ENCODE measurements at places on chromosomes 13 and 19.

GRCh38 chr19:49858088-49858985, 7.4 kb downstream of the PTOV1 start:
- DNase-seq: no peak

DNA sequence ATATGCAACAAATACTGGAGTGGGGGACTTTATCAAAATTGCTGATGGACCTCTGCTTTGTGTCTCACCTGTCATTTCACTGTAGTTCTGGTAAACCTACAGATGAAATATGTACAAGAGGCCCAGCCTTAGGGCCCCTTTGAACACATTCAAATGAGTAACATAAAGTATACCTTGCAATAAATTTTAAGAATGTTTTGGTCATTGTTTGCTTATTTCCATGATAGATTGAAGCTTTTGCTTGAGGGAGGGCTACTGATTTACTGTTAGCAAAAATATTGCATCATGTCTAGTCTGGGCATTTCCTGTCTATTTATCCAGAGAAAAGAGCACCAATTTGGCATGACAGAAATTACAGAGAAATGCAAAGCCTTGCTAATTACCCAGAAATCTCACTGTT, 705.5 kb upstream of the PCDH9 start:
- DNase-seq: no peak

DNA sequence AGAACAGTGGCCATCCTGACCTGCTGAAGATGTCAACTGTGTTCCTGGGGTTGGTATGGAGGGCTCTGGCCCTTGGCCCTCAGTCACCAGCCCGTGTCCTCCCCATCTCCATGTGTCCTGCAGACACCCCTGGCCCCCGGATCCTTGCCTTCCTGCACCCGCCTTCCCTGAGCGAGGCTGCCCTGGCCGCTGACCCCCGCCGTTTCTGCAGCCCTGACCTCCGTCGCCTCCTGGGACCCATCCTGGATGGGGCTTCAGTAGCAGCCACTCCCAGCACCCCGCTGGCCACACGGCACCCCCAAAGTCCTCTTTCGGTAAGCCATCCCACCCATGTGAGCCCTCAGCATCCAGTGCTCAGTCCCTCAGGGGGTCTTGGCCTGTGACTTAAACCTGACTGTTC, 24.8 kb downstream of the HIF3A start:
- DNase-seq: no peak

DNA sequence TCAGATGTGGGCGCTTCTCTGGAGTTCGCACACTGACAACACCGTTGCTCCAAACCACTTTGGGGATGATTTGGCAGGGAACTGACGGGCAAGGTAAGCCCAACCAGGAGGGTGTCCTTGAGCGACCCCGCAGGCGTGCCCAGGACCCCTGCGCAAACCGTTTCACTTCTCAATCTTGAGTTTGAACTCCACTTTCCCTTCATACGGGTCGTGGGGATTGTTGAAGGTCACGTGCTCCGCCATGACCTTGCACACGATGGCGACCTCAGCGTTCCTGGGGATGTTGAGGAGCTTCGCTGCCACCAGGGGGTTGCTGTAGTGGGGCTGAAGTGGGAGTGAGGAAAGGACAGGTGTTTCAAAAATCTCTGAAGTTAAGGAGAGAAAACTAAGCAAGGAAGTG, 8.8 kb downstream of the ATP4B start:
- no peak for DNase-seq

GRCh38 chr13:74017301-74018061, 116.7 kb downstream of the KLF12 start:
- DNase-seq: no peak

- no peak for DNase-seq
These were observed 43.4 kb downstream of the TPT1 start for GRCh38 chr13:45297456-45298205.

- no peak for DNase-seq
These were observed 10.6 kb upstream of the MADCAM1 start for GRCh38 chr19:485583-486236.

GRCh38 chr13:48199404-48199946, 33.5 kb upstream of the ITM2B start:
- DNase-seq: no peak

DNA sequence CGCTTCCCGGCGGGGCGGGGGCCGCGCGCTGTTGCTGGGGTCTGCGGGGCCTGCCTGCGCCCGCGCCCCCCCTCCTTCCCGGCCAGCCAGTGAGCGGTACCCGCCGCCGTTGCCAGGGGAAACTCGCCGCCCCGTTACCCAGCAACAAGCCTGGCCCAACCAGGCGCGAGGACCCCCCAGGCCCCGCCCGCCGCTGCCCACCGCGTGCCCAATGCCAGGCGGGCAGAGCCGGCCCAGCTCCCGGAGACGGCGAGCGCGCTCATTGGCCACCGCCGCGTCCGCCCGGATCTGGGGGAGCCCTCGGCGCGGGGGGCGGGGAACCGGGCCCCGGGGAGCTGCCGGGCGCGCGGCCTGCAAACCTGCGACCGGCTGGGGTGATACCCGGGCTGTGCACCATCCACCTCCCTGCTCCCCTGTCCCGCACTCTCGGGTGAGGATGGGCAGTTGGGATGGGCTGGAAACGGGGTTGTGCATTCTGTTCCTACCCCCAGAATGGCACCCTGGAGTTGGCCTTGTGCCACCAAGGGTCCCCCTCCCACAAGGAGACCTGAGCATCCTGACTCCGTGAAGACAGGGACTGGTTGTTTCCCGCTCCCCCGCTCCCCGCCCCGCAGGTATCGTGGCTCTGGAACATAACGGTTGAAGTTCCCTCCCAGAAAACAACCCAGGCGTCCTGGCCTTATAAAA, 8.8 kb upstream of the BBC3 start:
- DNase-seq: no peak

DNA sequence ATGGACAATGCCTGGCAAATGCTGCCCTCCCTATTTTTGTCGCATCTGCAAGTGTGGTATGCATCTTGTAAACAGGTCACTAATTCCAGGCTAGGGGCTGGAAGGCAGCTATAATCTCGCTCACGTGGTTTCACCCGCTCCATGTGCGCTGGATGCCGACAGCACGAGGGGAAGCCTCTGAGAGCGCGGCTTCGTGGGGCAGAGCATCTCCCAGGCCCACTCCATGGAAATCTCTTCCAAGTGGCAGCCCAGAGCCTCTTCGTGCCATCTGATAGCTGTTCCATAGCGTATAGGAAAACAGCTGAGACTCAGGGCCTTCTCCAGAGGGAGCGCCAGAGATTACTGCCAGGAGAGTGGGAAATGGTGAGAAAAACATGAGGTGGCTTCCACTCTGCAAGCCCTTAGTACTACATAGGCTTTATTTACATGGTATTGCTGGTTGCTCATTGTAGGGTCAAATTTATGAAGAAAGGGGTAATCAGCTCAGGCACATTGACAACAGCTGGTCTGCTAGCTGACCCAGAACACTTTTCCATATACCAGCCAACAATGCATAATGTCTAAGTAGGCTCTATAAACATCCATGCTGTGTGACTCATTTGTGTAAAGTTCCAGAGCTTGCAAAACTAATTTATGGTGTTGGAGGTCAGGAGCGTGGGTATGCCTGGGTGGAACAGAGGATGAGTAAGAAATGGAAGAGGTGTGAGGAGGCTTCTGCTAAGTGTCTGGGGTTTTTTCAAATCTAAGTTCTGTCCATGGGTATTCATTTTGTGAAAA, 165.2 kb downstream of the SHISA2 start:
- peak; percentile 10 for DNase-seq

GRCh38 chr13:110138700-110139036, 168.3 kb downstream of the COL4A1 start:
- DNase-seq: no peak

GRCh38 chr13:113882716-113883115, 18.8 kb upstream of the GAS6 start:
- DNase-seq: no peak

DNA sequence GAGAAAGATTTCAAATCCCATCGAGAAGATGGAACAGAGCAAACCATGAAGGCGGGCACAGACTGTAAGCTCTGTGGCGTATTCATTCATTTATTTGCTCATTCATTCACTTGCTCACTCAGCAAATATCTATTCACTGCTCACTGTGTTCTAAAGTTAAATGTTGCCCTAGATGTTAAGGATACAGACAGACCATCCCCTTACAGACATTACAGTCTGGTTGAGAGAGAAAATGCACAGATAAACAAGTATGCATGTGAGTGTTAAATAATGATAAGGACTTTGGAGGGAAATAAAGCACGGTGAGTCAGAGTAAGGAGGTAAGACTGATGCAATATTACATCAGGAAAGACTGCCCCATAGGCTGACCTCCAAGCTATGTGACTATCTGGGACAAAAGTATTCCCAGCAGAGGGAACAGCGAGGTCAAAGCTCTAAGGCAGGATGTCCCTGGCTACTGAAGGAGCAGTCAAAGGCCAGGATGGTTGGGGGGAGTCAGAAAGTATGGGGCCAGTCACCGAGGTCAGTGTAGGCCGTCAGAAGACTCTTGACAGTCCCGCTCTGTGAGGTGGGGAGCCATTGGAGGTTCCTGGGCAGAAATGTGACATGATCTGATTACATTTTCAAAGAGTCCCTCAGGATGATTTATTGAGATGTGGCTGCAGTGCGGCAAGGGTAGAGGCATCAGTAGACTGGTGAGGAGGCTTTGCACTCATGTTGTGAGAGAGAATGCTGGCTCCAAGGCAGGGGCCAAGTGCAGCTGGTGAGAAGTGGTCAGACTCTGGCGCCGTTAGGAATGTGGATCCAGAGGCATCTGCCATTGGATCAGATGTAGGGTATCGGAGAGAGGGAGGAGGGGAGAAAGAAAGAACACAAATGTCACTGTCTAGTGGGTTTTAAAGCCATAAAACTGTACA, 37.9 kb downstream of the MBNL2 start:
- DNase-seq: no peak

DNA sequence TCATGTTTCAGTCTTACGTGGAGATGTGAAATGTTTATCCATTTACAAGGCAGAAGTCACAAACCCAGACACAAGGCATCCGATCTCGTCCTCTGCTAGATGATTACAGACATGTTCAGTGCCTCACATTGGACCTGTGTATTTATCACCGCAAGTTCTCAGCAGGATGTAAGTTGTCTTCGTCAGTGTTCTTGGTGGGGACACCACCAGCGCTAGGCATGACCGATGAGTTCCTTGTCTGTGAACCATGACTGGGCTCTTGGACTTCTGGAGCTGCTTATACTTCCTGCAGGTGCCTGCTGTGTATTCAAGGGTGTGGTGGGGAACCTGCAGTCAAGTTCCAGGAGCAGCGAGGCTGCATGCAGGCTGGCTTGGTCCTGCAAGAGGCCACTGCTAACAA, 105.4 kb downstream of the URI1 start:
- no peak for DNase-seq

- DNase-seq: no peak
These were observed 41.3 kb upstream of the IGFL4 start for GRCh38 chr19:46081928-46082727.

DNA sequence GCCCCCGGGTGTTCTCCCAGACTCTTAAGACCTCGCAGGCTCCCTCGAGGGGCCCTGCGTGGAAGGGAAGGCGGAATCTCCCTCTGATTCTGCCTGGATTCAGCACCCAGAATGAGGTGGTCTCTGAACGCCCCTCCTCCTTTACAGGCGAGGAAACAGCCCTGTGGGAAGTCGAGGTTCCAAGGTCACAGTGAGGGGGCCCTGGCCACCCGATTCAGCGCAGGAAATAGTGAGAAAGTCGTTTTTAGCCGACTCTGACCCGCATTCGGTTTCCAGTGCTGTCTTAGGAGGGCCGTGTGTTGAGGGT, 1.1 kb downstream of the BSG start:
- DNase-seq: no peak

- no peak for DNase-seq
These were observed 132.0 kb downstream of the FOXO1 start for GRCh38 chr13:40534456-40534855.

- no peak for DNase-seq
These were observed 211.2 kb upstream of the RXFP2 start for GRCh38 chr13:31528176-31528575.

DNA sequence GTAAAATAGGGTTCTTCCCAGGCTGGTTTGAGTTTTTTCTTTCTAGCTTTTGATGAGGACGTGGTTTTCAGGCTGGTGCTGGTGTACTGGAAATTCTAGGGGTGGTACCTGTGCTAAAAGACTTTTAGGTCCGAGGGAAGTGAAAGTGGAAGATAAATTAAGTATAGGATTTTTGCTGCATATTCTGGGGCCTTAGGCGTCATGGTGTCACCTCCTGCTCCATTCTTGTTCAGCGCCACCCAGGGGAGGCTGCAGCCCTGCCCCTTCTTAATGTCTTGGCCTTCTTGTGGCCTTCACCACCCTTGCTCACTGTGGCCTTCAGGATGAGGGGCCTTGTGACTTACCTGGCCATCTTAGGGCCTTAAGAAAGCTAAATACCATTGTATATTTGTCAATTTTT, 12.4 kb downstream of the ZNF552 start:
- no peak for DNase-seq

DNA sequence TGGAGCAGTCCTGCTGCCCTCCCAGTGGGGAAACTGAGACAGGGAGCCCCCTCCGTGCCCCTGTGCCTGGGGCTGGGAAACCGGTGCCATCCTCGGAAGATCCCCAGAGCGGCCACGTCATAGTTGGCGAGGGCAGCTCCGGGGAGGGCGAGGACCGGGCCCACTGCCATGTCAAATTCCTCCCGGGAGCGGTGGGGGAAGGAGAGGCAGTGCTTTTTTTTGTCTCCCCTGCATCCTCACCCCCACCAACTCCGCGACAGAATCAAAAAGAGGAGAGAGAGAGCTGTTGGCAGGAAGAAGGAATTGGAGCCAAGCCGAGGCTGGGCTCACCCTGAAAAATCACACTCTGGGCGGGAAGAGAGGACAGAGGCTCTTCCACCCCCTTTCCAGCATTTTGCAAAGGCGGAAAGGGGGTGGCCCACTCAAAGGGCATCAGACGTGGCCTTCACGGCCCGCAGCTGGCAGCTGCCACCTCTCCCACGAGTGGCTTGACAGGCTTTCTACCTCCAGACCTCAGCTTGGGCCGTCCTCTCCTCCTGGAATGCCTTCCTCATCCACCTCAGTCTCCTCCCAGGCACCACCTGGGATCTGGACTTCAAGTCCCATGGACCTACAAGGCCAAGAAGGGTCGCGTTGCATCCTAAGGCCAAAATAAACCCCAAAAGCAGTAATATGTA, 19.6 kb upstream of the NFIC start:
- DNase-seq: peak; percentile 47

- DNase-seq: no peak
These were observed 27.8 kb downstream of the ERCC5 start for GRCh38 chr13:102873653-102874052.

GRCh38 chr13:80524447-80525215, 183.7 kb upstream of the SPRY2 start:
- no peak for DNase-seq

DNA sequence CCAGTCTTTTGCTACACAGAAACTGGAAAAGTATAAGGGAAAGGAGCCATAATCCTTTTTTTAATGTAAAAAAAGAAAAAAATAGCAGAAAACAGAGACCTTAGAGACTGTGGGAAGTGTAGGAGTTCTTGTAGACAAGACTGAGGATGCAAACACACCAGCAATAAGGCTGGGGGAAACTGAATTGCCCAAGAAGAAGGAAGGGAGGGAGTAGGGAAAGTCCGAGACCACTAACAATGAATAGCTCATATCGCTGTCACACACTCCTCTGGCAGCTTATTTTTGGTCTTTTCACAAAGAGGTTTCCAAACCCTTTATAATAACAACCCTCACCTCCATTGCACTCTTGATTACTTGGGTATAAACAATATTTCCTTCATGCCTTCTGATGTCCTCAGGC, 952.0 kb downstream of the SLITRK5 start:
- no peak for DNase-seq

Data from fibroblast of skin of left biceps (primary cell).